ENCODE measurements at places on chromosomes 7 and 10.

DNA sequence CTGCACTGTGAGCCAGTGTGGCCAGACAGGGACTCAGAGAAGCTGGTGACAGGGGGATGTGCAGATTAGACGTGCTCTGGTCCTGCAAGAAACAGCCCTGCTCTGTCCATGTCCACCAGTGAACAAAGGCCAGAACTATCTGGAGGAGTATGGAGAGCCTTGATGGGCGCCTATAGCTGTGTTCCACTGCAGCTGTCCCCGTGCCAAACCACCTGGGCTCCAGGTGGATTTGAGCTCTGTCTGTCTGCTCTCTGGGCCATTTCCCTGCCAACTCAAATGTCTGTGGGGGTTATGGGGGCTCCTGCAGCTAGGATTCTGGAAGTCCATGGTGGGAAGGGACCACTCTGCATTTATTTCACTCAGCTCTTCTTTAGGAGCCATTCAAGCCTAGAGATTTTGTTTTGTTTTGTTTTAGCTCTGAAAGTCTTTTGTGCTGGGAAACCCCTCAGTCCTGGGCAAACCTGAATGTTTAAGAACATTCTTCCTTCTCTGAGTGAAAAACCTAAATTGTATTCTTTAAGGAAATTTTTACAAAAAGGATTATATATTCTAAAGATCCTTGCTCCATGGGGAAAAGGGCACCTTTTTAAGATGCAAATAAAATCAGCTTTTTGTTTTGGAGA is 1039.5 kb upstream of the SORCS1 start:
- DNase-seq, result no peak

DNA sequence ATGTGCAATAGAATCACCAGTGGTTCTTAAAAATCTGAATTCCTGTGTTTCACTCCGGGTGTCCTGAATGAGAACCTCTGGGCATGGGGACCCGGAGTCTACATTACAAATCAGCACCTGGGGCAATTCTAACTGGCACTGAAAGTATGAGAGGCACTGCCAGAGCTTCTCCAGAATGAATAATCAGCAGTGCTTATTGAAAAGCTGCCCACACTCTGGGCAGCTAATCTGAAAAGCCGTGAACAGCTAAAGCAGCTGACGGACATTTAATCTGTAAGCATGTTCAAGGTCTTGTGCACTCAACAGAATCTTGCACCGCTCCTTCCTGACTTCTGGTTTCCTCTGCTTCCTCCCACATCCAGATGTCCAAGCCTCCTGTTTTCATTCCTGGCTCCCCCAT is 113.3 kb upstream of the KIF5B start:
- no peak for DNase-seq

- DNase-seq, result no peak
Measured at GRCh38 chr7:89085580-89085979, 290.0 kb upstream of the TEX47 start.

GRCh38 chr10:72134785-72135767 is 46.7 kb upstream of the SPOCK2 start:
- DNase-seq, result no peak

DNA sequence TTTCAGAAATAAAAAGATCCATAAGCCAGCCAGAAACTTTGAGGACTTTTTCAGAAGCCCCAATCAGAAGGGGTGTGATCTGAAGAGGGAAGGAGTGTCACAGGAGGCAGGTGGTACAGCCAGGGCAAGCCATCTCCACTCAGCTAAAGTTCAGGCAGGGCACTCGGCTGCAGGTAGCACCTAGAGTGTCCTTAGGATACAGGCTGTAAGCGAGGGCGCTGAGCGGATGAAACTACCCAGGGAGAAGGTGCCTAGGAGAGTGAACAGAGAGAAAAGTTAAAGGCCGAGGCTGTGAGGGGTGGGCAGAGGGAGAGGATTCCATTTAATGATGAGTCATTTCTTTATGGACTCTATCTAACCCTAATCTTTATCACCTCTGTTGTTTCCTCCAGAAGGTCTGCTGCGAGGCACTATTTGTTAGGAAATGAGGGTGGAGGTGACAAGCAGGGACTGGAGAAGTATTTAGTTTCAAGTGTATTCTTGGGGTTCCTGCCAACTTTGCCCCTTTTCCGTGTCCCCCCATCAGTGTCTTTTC is 29.8 kb upstream of the ZCCHC24 start:
- DNase-seq, result no peak

- DNase-seq, result peak; percentile 35
Measured at GRCh38 chr7:26620352-26620751, 244.0 kb downstream of the SKAP2 start.

GRCh38 chr10:80410578-80411145 is 2.3 kb downstream of the PRXL2A start:
- no peak for DNase-seq

- peak; percentile 24 for DNase-seq
Measured at GRCh38 chr10:73998623-73998928, 660 bp downstream of the VCL start.

- DNase-seq, result no peak
Measured at GRCh38 chr7:33845991-33846509, 59.3 kb upstream of the BMPER start.
